ENCODE measurements at places on chromosomes 7 and 10.

GRCh38 chr10:93652857-93653256, 40.5 kb downstream of the PDE6C start:
- no peak for DNase-seq

GRCh38 chr10:63504145-63504881, 16.9 kb upstream of the REEP3 start:
- no peak for DNase-seq

- DNase-seq, result no peak
Measured at GRCh38 chr7:34807548-34808340, 149.7 kb downstream of the NPSR1 start.

DNA sequence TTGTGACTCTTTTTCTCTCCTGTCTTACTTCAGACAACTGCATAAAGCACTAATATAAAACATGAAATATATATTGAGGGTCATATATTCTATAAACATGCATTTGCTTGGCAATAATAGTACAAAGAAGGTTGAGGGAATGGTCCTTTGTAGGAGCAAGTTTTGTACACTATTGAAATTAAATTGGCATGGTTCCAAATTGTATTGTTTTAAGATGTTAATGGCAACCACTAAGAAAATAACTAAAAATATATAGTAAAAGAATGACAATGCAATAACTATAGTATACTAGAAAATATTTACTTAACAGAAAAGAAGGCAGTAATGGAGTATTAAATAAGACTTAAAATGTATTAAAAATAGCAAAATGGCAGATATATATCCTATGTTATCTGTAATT, 33.7 kb upstream of the KAT6B start:
- DNase-seq, result no peak

DNA sequence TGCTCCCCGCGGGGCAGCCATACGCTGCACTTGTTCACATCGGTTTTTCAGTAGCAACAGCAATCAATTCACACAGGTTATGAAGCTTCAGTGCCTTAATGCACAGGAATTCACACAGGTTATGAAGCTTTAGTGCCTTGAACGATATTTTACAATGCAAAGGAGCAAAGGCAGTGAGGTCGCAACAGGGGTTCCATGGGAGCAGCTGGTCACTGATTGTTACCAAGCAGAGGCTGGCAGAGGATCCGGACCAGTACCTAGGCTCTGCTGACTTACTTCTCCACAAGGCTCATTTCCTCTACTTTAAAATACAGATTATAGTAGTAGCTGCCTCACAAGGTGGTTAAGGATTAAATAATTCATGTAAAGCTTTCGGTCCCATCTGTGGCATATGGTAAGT, 95.2 kb upstream of the ODAD2 start:
- no peak for DNase-seq

GRCh38 chr10:101575580-101576210, 12.4 kb downstream of the POLL start:
- no peak for DNase-seq

GRCh38 chr10:60459701-60460457, 70.2 kb upstream of the ANK3 start:
- DNase-seq, result no peak

- no peak for DNase-seq
Measured at GRCh38 chr7:49635800-49636199, 137.6 kb upstream of the VWC2 start.

- no peak for DNase-seq
Measured at GRCh38 chr7:16883918-16884317, 2.1 kb upstream of the AGR3 start.

GRCh38 chr10:52864201-52865106, 91.9 kb upstream of the MBL2 start:
- no peak for DNase-seq

- DNase-seq, result peak; percentile 31
Measured at GRCh38 chr10:90911133-90912051, 9.5 kb downstream of the ANKRD1 start.

DNA sequence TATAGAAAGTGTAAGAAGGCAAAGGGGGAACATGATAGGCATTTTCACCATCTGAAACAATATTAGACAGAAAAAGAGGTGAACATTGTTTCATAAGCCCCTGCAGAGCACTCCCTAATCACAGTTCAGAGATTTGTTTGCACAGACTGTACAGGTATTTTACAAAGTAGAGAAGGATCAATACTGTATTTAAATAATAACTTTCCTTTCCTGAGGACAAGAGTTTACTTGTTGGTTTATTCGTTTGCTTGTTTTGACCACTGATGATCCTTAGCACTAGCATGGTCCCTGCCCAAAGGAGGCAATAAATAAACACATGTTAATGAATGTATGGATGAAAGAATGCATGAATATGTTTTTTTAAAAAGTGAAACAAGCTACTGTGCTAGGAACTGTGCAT, 690.1 kb upstream of the COBL start:
- DNase-seq, result no peak

GRCh38 chr7:70270149-70270548, 671.9 kb downstream of the AUTS2 start:
- no peak for DNase-seq

DNA sequence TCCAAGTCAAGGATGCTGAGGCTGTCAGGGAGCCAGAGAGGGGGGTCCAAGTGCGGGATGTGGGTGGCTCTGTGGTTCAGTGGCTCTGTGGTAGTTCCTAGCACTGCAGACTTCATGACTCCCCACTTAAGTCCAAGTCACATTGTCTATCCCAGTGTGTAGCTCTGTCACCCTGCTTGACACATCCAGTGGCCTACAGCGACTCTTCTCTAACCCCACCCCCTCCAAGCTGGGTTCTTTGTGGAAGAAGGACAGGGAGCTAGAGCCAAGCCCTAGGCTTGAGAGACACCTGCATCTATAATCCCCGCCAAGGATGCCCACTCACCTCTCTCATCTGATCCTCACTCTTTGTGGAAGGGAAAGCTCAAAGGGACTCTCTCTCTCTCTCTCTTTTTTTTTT, 57.6 kb downstream of the ADCYAP1R1 start:
- DNase-seq, result no peak

- no peak for DNase-seq
Measured at GRCh38 chr10:84548869-84549268, 220.5 kb downstream of the CCSER2 start.

DNA sequence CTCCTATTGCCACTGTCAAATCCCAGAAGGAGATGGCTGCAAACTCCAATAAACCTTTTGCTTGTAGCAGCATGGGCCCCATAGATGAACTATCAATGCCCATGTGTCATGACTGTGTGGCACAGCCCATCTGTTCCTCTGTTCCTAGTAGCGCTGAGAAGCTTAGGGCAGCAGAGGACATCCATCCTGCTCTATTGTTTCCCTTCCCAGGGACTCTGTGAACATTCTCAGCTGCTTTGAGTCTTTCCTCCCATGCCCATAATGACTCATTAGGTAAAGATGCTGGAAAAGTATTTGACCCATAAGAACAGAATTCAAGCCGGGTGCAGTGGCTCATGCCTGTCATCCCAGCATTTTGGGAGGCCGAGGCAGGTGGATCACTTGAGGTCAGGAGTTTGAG, 28.3 kb downstream of the STMP1 start:
- DNase-seq, result no peak

DNA sequence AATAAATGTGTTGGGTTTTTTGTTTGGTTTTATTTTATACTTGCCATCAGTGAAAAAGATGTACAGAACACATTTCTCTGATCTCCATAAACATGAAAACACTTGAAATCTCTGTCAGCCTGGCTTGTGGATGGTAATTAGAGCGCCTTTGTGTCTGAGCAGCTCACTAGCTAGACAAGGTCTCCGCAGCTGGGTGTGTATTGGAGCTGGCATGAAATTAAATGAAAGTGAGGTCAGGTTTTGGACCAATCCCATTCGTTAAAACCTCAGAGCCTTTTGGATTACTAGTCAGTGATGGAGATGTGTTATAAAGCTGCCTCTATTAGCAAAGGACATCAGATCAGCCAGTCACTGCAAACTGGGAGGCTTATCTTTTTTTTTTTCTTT, 2.7 kb downstream of the FRAT1 start:
- no peak for DNase-seq

GRCh38 chr7:33539198-33539597, 366.1 kb upstream of the BMPER start:
- no peak for DNase-seq

DNA sequence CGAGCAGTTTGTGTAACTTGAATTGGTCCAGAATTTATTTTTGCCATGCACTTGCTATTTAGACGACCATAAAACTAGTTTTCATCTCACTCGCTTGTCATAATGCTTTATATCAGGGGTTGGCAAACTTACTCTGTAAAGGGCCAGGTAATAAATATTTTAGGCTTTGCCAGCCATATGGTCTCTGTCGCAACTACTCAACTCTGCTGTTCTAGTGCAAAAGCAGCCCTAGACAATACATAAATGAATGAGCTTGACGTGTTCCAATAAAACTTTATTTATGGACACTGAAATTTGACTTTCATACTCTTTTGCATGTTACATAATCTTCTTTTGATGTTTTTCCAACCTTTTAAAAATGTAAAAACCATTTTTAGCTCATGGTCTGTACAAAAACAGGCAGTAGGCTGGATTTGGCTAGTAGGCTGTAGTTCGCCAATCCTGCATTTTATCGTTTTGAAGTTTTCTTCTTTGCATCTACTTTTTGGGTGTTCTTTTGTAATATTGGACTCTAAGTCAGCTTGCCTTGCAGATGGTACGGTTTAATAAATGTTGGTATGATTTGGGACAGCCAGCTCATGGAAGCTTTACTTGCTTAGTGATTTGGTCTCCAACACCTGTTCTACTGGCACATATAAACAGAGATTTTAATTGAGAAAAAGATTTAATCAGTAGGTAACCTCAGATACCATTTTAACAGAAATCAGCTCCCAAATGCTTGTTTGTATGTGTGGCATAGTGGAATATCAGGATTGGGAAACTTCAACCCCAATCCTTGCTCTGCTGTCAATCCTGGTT, 25.6 kb downstream of the SND1 start:
- DNase-seq, result no peak

GRCh38 chr10:7405637-7406036, 5.2 kb downstream of the SFMBT2 start:
- DNase-seq, result no peak

Data from hypothalamus (tissue), 51 donors.